ENCODE measurements at places on chromosomes 1 and 21. TPM values are rescaled to one million over a fixed set of nuclear protein-coding genes. Genes with fewer than 3 reads are reported as not detected.

The WDR3 gene
- total RNA-seq, result 37.7 TPM

The CHI3L2 gene
- 13.9 TPM for total RNA-seq

The OR10K2 gene
- not detected for total RNA-seq

The EPS15 gene
- total RNA-seq, result 61.2 TPM

The PRAMEF33 gene
- total RNA-seq, result not detected

The TRMT1L gene
- 42.3 TPM for total RNA-seq

The SMPDL3B gene
- not detected for total RNA-seq

The CELA3A gene
- not detected for total RNA-seq

The EDARADD gene
- total RNA-seq, result not detected

The BSND gene
- not detected for total RNA-seq

The KCND3 gene
- 4.0 TPM for total RNA-seq

The HIPK1 gene
- total RNA-seq, result 31.0 TPM

The CSF1 gene
- 53.5 TPM for total RNA-seq

The KCNJ10 gene
- not detected for total RNA-seq

The MFSD2A gene
- 5.2 TPM for total RNA-seq

The RGS13 gene
- not detected for total RNA-seq

The ADAM30 gene
- 0.03 TPM for total RNA-seq

The NUAK2 gene
- total RNA-seq, result 7.9 TPM

The MASP2 gene
- not detected for total RNA-seq

The MCOLN2 gene
- 0.85 TPM for total RNA-seq

The SPRR1A gene
- total RNA-seq, result not detected

The NDUFV3 gene
- 41.9 TPM for total RNA-seq

The OR2L2 gene
- total RNA-seq, result not detected

The RUNX3 gene
- 0.36 TPM for total RNA-seq

The TAS1R1 gene
- 0.20 TPM for total RNA-seq

The TOE1 gene
- 7.8 TPM for total RNA-seq

The OVAAL gene
- not detected for total RNA-seq

The CASQ1 gene
- total RNA-seq, result 0.20 TPM

The BCAR3 gene
- total RNA-seq, result 52.3 TPM

The TRAF5 gene
- 26.7 TPM for total RNA-seq

The PDZK1 gene
- 0.33 TPM for total RNA-seq

The ASPM gene
- 4.3 TPM for total RNA-seq

The NEK2 gene
- total RNA-seq, result 2.5 TPM

The HPDL gene
- 0.86 TPM for total RNA-seq

The DHX9 gene
- total RNA-seq, result 96.3 TPM

The GUCA2B gene
- total RNA-seq, result not detected

The SON gene
- 192 TPM for total RNA-seq

The FCAMR gene
- not detected for total RNA-seq

The RAD54L gene
- total RNA-seq, result 2.5 TPM

The TNFRSF9 gene
- total RNA-seq, result 0.07 TPM

The C1orf185 gene
- not detected for total RNA-seq

The ARHGEF16 gene
- 0.66 TPM for total RNA-seq

The SLC16A4 gene
- total RNA-seq, result 45.7 TPM

The RBBP4 gene
- total RNA-seq, result 84.4 TPM

The SLAMF6 gene
- total RNA-seq, result not detected

The DYNLT5 gene
- total RNA-seq, result 0.65 TPM

The TMEM222 gene
- total RNA-seq, result 26.3 TPM

The PADI3 gene
- not detected for total RNA-seq

The CHIA gene
- total RNA-seq, result not detected

The EPHA10 gene
- total RNA-seq, result not detected

The RNU1-2 gene
- under 0.01 TPM for total RNA-seq

The ADAMTS1 gene
- total RNA-seq, result 1,797 TPM

Data from smooth muscle cell of the pulmonary artery (primary cell).